ENCODE measurements at places on chromosomes 1 and 21.

DNA sequence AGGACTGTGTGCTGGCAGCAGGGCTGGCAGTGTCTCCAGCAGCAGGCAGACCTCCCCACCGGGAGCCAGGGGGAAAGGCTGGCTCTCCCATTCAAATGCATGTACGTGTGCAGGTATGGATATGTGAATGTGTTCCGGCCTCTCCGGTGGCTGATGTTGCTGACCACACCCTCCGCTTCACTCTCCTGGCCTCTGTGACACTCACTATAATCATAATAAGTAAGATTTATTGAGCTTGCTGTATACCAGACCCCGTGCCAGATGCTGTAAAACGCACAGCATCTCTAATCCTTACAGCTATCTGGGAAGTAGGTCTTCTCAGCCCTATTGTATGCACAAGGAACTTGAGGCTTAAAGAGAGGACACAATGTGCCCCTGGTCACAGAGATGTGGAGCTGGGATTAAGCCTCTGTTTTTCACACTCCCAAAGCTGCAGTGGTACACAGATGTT is 20.5 kb upstream of the ARTN start:
- DNase-seq, result no peak

DNA sequence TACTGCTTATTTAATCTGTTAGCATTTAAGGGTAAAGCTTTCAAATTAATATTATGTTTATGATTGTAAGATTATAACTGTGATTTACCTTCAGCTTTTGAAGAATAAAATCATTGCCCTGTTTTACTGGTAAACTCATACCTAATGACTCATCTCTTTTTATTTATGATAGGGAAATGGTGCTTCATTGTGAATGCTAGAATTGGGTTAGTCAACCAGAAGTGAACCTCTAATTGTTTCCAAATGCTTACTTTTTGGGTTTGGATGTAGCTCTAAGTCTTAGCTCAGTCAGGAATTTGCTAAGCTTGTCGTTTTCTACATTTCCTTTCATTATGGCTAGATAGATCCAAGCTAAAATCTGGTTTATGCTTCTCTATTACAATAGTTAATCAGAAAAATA is 59.4 kb downstream of the SLC30A7 start:
- peak; percentile 66 for DNase-seq

GRCh38 chr21:43733060-43733459 is 14.1 kb downstream of the PDXK start:
- DNase-seq, result no peak

GRCh38 chr1:17998889-17999288 is 108.7 kb upstream of the IGSF21 start:
- no peak for DNase-seq

- no peak for DNase-seq
These were observed 119.8 kb upstream of the SPAG17 start for GRCh38 chr1:118304722-118305359.

- peak; percentile 49 for DNase-seq
These were observed 27.8 kb downstream of the FBXO42 start for GRCh38 chr1:16324456-16324890.

DNA sequence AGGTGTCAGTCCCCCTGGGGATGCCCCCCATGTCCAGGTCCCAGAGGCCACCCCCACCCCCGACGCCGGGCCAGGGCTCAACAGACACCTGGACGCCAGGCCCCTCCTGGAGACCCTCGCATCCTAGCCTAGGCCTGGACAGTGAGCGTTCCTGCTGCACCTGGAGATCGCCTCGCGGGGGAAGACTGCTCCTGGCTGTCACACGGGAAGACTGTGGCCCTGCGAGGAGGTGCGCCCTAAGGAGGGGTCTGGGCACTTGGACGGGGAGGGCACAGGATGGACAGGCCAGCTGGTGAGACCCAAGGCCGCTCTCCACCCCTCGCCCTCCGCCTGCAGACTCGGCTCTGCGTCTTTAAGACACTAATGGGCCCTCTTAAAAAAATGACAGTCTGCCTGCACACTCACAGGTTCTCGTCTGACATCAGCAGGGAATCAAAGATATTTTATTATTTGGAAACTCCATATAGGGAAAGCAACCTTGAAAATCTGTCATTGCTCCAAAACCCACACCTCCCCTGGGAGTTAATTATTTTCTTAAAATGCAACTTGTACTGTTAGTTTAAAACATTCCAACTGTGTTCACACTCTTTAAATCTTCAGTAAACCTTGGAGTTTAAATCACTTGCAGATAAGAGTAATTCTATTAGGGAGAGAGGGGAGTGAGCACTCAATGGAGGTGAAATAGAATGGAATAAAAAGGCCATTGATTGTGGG is 45.6 kb upstream of the ACTRT2 start:
- no peak for DNase-seq

- DNase-seq, result no peak
These were observed 18.8 kb downstream of the LAMB3 start for GRCh38 chr1:209633335-209633997.

- DNase-seq, result no peak
These were observed at the start of gene ANKRD45 for GRCh38 chr1:173669491-173669941. ANKRD45 (minus strand) TSS chr1:173669851; CDS start chr1:173659418, 10,433 bp downstream.

Measured in AG04450 (cell line).